Epithelial cell of prostate (primary cell): ENCODE measurements at places on chromosomes 12 and 14.

- no peak for DNase-seq
Measured at GRCh38 chr14:52767058-52767833, 24.2 kb downstream of the GNPNAT1 start.

DNA sequence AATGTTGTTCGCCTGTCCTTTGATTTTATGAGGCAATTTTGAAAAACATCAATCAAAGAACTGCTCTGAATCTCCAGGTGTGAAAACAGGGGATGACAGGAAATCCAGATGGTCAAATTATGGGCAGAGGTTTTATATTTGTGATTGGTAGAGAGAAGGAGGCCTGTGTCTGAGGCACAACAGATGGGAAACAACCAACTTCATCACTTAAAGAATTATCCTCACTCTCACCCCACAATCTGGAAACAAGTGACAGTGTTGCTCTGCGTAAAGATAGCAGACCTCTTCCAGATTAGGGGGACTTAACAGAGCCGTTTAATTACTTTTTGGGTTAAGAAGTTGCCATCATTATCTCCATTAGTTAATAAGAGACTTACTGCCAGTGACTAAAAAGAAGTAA, 64.1 kb upstream of the EGLN3 start:
- DNase-seq, result no peak

- DNase-seq, result no peak
Measured at GRCh38 chr14:59176765-59177164, 11.7 kb upstream of the DAAM1 start.

DNA sequence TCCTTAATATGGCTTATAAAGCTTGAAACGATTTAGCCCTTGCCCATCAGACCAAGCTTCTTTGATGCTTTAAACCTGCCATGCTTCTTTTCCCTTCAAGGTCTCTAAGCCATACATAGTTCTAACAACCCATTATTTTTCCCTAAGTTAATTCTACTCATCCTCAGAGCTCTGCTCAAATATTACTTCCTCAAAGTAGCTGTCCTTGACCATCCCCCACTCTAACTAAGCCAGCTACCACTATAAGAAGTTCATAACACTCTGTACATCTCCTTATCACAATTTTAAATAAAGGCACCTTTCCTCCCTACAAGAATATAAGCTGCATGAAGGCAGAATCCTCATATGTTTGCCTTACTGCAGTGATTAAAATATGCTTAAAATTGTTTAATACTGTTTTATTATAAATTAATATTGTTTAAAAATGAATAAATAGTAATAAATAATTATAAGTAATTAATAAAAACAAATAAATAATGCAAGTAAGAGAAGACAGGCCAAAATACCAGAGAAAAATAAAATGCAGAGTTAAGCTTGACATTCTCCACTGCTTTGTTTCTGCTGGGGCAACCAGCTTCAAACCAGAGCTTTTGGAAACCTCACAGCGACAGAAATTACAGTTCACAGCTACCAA, 76.8 kb downstream of the NUMB start:
- no peak for DNase-seq

DNA sequence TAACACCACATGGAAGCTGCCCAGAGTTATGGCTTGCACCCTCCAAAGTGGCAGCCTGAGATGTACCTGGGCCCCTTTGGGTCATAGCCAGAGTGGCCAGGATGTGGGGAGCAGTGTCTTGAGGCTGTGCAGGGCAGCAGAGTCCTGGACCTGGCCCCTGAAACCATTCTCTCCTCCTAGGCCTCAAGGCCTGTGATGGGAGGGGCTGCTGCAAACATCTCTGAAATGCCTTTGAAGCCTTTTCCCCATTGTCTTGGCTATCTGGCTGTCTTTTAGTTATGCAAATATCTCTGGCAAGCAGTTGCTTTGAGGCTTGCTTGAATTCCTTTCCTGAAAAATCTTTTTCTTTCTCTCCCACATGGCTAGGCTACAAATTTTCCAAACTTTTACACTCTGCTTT, 356.5 kb downstream of the DAD1 start:
- no peak for DNase-seq
